ENCODE measurements at places on chromosomes 1 and 21.

DNA sequence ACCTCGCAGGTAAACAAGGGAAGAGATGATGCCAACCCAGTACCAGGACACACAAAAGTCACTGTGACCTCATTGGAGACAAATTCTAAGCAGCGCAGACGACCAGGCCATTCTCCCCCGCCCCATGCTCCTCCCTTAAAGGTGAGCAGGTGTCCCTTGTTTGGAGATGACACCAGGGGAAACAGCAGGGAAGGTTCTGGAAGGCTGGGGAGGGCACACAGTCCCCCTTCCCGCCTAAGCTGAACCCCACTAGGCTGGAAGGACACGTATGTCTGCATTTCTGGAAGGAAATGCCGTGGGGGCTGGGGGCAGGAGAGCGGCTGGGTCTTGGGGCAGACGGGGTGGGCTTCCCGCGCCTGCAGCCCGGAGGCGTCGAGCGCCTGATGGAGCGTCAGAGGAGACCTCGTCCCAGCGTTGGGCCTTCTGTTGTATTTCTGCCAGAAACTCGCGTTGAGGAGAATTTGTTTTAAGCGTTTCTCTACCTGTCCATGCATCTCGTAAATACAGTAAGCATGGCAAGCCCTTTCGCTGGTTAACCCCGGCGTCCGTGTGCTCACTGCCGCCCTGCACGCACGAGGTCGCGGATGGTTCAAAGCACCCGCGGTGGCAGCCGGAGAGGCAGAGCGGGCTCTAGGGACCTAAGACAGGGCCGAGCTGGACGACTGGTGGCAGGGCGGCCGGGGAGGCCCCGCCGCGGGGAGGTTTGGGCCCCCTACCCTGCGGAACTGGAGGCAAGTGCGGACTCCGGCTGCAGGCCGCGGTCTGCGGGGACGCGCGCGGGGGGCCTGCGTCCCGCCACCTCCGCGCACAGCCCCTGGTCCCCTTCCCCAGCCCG is 1.2 kb upstream of the LHX4 start:
- no peak for DNase-seq

DNA sequence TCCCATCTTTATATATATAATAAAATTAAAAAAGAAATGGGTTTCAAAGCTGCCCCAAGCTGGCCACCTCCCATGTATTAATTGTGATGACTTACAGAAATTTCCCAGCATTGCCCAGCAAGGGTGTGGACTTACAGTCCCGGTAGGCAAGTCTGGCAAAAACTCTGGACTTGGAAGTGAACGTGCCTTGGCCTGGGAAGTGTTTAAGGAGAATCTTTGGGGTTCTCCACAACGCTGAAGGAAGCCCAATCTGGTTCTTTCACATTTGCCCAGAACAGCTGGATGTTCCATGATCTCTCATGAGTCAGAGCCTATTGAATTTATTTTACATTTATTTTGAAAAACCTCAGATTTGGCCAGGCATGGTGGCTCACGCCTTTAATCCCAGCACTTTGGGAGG is 98.4 kb upstream of the SLC45A1 start:
- DNase-seq: no peak

DNA sequence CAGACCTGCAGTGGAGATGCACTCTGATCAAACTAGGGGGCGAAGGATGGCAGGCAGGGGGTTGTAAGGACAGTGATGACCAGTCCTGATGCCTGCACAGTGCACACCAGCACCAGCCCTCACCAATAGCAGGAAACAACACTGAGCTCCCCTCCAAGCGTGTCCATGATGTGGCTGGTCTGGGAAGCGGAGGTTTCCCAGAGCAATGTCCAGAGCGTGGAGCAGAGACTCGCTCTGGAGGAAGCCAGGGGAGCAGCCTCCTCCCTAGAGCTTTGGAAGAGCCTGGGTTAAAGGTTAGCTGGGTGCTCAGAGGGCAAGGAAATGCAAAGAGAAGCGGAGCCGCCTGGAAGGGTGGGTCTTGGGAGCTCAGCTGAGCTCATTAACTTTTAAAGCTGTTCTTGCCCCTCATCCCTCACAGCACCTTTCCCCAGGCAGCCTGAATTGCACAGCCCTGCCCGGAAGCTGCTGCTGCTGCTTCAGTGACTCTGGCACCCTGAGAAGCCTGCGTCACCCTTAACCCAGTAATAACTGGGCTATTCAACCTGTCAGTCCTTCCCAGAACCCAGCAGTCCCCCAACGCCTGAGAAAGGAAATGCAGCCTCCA is 162.2 kb upstream of the RAB4A start:
- no peak for DNase-seq

DNA sequence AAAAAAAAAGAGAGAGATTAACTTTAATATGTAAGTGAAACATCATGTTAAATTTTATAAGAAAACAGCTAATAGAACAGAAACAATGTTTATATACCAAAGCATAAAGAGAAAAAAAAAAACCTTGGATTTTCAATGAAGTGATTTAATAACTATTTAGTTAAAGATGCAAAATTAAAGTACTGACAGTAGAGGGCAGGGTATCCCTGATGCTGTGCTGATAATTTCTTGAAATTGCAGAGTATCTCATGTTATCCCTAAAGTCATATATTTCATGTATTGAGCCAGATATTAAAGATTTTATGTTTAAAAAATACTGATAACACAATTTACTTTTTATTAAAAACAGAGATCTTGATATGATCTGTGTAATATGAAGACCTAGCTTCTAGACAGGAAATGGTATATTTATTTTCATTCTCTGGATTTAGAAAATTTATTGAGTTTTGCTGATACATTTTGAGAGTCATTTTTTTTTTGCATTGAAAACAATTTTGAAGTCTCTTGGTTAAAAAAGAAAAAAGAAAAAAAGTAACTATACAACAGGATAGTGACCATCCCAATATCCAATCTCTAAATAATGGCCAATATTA is 273.2 kb downstream of the USP25 start:
- no peak for DNase-seq

DNA sequence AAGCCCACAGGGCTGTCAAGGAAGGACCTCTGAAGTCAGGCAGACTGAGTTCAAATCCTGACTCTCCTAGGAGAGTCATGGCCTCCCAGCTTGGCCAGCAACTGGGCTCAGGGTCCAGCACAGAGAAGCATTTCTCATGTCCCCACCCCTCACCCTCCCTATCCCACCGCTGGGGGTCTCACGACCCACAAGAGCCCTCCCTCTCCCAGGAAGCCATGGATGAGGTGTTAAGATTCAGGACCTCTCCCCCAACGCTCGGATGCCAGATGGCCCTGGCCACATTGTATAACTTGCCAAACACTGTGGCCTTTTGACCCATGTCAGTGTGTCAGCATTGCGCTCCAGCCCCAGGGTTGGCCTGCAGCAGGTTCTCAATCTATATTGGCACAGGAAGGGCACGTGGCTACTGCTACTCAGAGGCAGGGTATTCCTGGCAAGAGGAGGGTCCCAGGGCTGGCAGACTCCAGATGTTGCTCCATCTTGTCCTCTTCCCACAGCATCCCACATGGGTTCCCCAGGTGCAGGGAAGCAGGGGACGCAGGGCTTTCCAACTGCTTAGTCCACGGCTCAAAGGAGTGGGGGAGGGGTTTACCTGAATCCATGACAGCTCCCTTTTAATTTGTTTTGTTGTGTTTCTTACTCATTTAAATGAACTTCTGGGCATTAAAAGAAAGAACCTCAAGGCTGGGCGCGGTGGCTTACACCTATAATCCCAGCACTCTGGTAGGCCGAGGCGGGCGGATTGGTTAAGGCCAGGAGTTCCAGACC is 10.5 kb downstream of the SLC2A1 start:
- no peak for DNase-seq

- no peak for DNase-seq
Observed at GRCh38 chr1:25702101-25702775, 85.6 kb downstream of the MAN1C1 start.

- DNase-seq: no peak
Observed at GRCh38 chr1:8941906-8942305, 3.8 kb upstream of the CA6 start.

GRCh38 chr21:25964926-25965325 is 205.6 kb downstream of the APP start:
- no peak for DNase-seq

GRCh38 chr1:84298328-84298683 is 3.2 kb upstream of the SAMD13 start:
- DNase-seq: no peak

DNA sequence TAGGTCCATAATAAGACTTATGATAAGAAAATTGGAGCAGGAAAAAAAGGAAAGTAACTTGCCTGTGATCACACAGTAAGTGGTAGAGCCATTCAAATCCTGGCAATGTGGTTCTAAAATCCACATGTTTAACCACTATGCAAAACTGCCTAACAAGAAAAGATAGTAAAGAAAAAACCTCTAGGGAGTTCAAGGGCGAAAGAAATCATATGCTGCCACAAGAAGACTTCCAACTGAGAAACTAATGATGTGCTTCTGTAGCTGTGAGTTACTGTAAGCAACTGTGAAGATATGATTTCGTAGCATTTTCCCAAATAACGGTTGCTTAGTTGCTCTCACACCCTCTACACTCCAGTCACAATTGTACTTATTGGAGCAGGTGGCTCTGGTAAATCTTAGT is 20.9 kb upstream of the LYPLAL1 start:
- no peak for DNase-seq

DNA sequence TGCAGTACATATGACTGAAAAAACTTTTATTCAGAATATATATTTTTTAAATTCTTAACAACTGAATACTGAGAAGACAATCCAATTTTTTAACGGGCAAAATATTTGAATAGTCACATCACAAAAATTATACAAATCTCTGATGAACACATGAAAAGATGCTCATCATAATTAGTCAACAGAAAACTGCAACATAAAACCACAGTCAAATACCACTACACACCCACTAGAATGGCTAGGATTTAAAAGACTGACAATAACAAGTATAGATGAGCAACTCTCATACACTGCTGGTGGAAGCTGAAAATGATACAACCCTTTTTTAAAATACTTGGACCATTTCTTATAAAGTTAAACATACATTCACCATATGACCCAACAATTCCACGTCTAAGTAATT is 87.7 kb upstream of the TNFSF4 start:
- DNase-seq: no peak

Data from NCI-H1694 (cell line).